ENCODE measurements at places on chromosomes 13 and 19.

- no peak for DNase-seq
Observed at GRCh38 chr19:40519352-40520322, 52.8 kb downstream of the SPTBN4 start.

GRCh38 chr13:100542826-100543156, 45.8 kb downstream of the GGACT start:
- DNase-seq = no peak

GRCh38 chr19:49882643-49883042, 5.1 kb downstream of the TBC1D17 start:
- DNase-seq = no peak

GRCh38 chr13:66644855-66645460, 585.2 kb downstream of the PCDH9 start:
- no peak for DNase-seq

DNA sequence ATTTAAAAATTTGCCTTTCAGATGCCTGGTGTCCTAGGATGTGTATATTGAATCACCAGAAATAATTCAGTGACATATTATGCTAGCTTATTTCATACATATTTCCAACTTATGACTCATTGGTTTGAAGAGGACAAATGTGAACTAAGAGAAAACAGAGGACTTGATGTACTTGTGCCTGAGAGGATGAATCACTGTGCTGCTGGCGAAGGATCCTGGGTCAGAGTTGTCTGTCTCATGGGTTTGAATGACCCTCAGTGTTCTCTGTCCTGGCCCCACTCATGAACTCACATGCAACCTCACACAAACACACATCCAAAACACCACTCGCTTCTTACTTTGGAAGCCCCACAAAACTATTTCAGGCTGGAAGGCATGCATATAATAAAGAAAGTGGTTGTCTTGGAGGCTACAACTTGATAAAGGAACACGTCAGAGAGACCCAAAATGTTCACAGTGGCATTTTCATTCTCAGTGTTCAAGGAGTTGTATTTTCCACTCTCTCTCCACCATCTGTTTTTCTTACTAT, 129.0 kb upstream of the SPRY2 start:
- DNase-seq = no peak

- no peak for DNase-seq
Observed at GRCh38 chr13:103277959-103278694, 211.9 kb upstream of the SLC10A2 start.

- peak; percentile 70 for DNase-seq
Observed at GRCh38 chr13:21901811-21902708, 231.2 kb downstream of the FGF9 start.

Measured in right lung (tissue), 10 donors.